Dermis microvascular lymphatic vessel endothelial cell (primary cell): ENCODE measurements at places on chromosomes 4 and X.
A peak's percentile ranks its signal among the peaks of the same experiment; 100 is the strongest.

DNA sequence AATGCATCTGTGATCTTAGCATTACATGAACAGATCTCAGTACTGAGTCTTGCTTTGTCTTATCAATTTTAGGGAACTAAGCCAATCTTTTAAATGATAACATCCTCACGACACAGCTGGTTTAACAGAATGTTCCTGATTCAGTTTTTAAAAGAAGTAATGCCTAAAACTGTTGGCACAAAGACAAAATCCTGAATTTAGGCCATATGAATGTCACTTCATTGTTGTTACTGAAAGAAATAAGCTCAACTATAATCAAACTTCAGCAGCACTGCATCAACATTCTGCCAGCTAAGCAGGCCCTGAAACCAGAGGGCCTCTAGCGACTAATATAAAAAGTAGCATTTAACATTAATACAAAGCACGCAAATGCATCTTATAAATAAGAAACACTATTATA, 130.6 kb downstream of the FRYL start:
- DNase-seq: no peak

DNA sequence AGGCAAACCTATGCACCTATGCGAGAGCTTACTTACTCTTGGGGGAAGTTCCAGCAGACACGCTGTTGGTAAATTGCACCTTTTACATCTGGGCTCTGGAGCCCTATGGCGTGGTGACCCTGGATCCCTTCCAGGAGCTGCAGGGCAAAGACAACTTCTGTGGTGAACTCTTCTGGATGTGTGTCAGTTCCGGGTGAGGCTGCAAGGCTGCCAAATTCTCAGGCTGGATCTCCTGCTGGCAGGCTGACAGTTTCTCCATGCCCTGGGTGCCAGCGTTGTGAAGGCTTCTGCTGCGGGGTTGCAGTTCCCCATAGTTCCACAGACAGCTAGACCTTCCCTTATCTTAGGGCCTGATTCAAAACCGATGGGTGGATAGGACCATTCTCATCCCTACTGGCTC, 37.9 kb downstream of the RAP2C start:
- no peak for DNase-seq

GRCh38 chr4:1056671-1057402, 45.4 kb downstream of the FGFRL1 start:
- no peak for DNase-seq

DNA sequence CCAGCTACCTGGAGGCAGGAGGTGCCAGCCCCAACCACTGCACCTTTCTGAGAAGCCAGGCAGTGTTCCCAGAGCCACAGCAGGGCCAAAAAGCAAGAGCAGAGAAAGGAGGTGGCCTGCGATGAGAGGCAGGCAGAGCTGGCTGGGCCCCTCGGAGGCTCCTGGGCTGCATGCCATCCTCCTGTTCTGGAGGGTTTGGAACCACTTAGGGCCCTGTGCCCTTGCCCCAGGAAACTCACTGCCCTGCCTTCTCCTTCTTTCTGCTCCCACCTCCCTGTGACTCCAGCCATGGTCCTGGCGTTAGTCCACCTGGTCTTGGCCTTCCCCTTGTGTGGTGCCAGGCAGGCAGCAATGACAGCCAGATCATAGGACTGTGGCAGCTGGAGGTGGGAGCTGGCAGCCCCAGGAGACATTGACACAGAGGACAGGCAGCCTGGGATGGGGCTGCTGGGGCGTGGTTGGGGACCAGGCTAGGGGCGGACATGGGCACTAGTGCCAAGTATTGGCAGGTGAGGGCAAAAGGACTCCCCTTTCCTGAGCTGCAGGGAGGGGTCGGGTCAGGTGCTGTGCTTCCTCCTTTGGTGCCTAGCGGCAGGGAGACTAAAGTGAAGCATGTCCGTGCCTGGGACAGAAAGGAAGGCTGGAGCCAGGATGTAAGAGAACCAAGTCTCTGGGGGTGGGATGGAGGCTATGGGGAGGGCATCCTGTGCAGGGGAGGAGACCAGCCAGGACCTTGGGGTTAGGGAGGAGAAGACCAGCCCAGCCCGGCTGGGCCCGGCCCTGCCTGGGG, 1.4 kb downstream of the APLN start:
- no peak for DNase-seq

DNA sequence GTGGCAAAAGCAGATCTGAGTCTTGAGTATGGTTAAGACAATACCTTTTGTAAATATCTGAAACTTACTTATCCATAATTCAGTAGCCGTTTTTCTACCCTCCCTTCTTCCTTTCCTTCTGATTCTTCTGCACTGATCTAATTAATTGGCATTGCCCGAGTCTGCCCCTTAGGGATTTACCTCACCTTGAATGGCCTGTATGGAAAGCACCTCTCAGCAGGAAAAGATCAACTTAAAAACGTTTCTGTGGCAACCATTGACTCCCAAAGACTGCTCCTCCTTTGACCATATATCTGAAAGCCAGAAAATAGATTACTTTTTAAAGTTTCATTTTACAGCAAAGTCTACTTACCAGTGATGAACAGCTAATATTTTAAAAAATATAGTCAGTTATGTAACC, 496.5 kb upstream of the LCORL start:
- no peak for DNase-seq

DNA sequence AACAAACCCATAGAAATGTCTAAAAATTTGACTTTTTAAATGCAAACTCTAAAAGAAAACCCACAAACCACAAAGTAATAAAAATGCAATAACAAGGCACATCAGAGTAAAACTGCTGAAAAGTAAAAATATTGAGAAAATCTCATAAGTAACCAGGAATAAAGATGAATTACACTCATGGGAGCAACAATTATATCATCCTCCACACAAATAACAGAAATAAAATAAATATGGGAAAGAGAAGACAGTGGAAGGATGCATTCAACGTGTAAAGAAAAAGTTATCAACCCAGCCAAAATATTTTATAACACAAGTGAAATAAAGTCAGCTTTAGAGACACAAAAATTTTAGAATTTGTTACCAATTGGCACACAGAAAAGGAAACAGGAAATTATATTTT, 1420.2 kb downstream of the PCDH18 start:
- no peak for DNase-seq

DNA sequence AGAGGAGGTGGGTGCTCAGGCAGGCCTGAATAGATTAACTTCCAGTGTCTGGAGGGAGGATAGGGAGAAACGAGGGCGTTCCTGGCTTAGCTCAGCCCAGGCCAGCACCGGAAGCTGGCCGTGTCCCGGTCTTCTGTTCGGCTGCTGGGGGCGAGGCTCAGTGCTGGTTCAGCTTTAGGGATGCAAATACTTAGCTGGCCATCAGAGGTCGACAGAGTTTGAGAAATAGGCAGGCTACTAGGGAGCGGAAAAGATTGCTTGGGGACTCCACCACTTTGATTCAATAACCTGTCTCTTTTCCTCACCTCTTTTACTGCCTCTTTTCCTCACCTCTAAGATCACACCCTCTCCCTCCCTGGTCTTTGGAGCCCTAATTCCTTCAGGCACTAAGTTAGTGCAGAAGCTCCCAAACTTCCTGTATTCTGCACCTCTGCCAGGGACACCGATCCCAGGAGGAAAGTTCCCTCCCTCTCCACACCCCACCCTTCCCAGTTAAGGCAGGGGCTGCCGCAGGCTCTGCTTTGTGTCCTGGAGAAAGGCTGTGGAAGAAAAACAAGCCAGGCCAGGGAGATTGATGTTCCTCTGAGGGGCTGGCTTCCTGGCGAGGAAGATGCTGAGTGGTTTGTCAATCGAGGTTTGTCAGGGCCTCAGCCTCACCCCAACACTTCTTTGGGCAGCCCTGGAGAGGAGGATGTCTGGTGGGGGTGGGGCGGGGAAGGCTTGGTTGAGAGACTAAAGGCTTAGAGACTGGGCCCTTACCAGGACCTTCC, 6.0 kb upstream of the EFNB1 start:
- peak; percentile 30 for DNase-seq

DNA sequence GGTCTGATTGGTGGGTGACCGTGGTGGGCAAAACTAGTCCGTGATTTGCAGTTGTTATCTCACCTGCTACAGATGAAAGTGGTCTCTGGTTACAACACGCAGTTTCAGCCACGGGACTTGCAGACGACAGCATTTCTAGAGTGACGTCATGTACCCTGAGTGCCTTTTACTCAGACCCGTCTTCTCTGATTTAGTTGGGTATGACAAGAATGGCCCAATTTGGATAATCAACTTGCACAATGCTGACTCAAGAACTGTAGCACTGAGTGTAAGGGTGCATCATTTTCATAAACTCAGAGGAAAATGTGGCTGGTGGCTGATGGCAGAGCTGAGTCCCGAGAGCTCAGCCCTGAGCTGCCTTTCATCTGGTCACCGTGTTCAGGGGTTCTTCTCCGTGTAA, 281.4 kb upstream of the FRG1 start:
- DNase-seq: no peak

DNA sequence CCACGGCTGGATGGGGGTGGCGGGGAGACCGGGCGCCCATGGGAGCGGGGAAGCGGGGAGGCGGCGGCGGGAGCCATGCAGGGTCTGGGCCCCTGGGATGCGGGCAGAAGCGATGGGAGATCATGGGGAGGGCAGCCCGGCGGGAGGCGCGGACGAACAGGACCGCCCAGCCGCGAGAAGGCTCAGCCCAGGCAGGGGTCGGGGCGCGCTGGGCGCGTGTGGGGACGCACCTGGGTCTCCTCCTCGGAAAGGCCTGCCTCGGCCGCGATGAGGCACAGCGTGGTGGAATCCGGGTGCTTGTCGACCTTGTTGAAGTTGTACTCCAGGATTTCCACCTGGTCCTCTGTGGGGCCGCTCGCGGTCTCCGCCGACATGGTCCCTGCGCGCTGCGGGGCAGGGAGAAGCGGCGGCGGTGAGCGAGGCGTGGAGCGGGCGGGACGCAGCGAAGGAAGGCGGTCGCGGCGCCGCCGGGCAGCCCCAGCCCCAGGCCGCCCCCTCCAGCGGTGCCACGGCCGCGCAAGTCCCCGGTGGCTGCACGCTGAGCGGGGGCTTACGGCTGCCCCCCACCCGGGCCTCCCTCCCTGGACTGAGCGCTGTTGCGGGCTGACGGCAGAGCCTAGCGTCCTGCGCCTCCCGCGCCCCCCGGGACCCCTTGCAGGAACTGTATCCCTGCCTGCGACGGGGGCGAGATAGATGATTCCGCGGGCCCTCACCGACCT, 25.3 kb downstream of the HOPX start:
- DNase-seq: no peak

DNA sequence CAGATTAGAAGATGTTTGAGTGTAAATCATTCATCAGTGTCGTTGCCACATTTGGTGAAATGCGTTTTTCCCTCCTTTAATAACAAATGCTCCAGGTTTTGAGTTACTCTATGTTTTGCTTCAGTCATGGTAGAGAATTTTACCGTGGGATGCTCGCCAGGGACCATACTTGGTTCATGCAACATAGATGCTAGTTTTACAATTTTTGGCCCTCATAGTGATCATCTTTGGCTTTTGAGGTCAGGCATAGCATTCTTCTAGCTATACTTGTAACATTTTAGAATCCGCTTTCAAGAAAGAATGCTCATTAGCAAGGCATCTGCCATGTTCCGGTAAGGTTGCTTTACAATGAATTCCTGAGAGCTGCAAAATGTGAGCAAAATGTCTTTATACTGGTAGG, 147.2 kb downstream of the SPCS3 start:
- no peak for DNase-seq

- DNase-seq: peak; percentile 28
Measured at GRCh38 chr4:159229164-159229563, 126.3 kb downstream of the RAPGEF2 start.

- DNase-seq: no peak
Measured at GRCh38 chr4:2354760-2355159, 63.7 kb downstream of the ZFYVE28 start.

- DNase-seq: no peak
Measured at GRCh38 chr4:1033840-1034551, 22.6 kb downstream of the FGFRL1 start.

DNA sequence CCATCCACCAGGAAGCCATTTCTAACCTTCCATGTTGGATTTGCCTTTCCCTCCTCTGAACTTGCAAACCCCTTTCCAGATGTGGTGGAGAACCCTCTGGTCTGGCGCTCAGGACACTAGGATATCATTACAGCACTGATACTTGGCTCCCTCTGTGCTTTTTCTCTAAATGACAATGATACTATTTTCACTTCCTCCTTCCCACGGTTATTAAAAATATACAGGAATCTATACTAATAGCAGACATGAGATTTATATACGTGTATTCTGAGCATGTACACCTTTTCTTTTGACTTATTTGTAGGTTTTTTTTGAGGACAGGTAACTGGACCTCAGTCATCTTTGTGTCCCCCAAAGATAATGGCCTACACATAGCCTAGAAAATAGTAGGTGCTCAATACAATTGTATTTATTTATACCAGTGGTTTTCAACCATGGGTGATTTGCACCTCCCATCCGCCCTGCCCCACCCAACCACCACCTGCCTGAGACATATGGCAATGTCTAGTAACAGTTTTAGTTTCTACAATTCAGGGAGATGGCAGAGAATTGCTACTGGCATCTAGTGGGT, 60.4 kb upstream of the PLAC8 start:
- no peak for DNase-seq

GRCh38 chrX:96994093-96994492, 110.4 kb downstream of the RPA4 start:
- no peak for DNase-seq

GRCh38 chr4:76752861-76753501, 145.0 kb downstream of the SOWAHB start:
- no peak for DNase-seq

- no peak for DNase-seq
Measured at GRCh38 chrX:39398215-39398962, 597.1 kb downstream of the MID1IP1 start.

DNA sequence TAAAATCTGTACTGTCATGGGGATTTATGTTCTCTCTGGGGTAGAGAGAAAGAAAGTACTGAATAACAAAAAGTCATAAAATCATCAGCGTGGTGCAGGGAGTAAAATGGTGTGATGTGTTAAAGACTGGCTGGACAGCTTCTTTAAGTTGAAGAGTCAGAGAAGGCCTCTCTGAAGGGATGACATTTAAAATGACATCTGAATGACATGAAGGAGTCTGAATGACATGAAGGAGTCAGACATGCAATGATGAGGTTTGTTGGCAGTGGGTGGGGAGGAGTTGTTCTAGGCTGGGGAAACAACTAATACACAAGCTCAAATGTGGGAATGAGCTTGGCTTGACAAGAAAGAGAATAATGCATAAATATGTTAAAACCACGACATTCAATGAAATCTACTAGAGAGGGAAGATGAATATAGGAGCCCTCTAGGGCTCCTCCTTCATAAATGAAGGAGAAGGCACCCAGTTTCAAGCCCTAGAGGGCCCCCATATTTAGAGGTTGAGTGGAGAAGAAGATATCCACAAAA, 63.9 kb upstream of the KIT start:
- DNase-seq: no peak

- no peak for DNase-seq
Measured at GRCh38 chr4:5098176-5098575, 46.9 kb downstream of the STK32B start.

GRCh38 chr4:3802571-3803474, 36.6 kb downstream of the ADRA2C start:
- no peak for DNase-seq

GRCh38 chrX:44494357-44494756, 48.3 kb downstream of the FUNDC1 start:
- DNase-seq: no peak

DNA sequence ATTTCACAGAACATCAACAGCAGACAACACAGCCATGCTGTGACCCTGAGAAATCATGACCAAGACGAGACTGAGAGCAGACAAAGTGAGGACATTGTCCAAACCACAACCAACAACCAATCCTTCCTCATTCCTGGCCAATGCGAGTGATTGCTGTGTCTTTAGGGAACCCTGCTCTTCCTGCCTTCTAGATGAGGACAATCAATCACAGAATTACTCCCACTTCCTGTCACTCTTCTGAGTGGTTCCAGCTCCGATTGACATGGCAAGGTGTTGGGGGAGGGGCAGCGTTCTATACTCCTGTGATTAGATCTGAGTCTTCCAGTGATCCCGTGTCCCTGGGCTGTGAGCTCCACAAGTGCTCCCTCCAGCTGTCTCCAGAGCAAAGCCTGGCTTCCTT, 227.8 kb downstream of the STIM2 start:
- DNase-seq: no peak
